Activated CD4-positive, alpha-beta T cell treated with anti-CD3 and anti-CD28 coated beads for 4 hours (primary cell): ENCODE measurements at places on chromosomes 5 and 9.

DNA sequence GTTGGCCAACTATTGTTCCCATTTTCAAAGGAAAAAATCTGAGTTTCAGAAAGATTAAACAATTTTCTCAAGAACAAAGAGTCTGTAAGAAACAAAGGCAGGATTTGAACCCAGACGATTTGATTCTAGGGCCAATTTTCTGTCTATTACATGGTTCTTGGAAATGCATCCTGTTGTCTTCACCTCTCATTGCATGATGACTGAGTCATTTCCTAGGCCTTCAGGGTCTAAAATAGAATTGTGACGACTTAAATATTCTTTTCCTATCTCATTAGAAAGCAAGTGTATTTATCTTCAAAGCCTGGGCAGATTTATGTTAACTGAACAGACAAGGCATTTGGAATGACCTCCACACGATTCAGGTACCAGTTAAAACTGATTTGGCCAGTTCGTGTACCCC, 512.9 kb downstream of the NTRK2 start:
- DNase-seq: no peak

DNA sequence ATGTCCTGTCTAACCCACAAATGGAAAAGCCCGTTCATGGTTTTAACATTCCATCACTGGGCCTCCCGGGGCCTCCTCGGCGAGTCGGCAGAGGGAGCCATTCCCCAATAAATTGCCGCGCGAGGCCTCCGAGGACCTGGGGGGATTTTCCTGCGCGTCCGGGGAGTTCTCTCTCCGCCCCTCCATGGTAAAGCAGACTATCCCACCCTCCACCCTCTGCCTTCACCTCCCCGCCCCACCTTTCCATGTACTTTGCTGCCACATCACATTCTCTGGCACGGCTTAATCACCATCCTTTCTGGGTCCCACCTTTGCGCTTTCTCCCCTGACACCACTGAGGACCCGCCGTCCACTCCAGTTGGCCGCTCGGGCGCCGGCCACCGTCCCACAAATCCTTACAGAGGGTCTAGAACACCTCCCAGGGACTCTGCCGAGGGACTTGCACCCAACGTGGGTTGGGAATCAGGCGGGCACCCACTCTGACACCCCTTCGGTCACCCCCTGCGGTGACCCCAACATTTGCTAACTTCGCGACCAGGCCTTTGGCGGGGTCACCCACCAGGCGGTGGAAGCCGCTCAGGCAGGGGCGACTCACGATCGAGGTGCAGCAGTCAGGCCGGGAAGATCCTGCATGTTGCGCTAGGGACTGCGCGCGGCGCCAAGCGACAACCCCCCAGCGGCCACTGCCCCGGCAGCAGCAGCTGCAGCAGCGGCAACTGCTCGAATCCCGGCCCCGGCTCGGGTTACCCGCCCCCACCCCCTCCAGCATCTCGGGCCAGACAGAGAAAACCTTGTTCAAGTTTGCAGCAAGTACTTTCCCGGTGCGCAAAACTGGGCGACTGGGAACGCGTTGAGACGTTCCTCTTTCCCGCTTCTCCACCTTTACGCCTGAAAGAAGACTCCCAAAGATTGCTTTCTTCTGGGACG, at the start of gene MEGF10:
Gene MEGF10 (plus strand): TSS at position 778 of the 927 bp plus-strand sequence. CDS start 40,513 bp downstream, outside the sequence.
- no peak for DNase-seq

DNA sequence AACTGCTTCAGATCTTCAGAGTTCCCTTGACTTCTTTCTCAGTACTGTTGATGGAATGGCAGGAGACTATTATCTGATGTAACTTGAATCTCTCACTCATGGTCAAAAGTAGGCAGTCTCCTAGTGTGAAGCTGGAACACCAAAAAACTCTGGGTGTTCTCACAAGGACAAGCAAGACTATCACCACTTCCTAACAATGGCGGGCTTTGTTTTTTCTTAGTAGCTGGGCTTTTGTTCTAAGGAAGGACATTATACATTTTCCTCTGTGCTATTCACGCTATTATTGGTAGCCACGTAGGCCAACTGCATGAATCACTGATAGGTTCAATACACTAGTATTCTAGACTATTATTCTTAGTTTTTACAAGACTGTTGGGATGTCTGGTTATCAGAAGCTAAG, 67.7 kb upstream of the ATG10 start:
- no peak for DNase-seq

DNA sequence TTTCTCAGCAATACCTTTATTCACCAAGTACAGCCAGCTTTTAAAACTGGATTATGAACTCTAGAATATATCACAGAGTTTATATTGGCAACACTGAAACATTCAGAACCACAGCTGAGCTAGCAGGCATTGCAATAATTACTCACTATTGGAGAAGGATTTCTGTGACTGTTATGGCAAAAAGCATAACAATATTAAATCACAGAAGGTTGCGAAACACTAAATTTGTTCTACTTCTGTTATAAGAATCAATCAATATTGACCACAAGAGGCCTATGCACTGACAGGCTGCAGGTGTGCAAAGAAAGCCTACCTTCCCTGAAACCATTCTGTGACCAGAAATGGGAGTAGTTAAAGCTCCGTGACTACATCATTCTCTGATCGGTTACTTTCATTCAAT, 59.2 kb downstream of the AP3B1 start:
- DNase-seq: no peak

DNA sequence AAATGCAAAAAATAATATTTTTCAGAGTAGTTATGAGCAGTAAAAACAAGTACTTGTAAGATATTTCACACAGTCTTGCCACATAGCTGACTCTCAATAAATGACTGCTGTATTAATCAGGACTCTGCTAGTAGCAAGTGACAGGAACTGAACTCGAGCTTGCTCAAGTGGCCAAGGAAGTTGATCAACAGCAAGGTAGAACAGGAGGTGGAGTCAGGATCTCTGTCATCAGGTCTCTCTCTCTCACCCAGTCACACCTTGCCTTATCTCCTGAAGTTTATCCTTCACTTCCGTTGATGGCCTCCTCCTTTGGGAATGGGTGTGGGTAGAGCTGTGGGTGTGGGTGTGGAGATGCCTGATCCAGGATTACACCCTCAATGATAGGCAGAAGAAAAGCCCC, 107.0 kb downstream of the GPBP1 start:
- DNase-seq: no peak

GRCh38 chr5:127256886-127257597, 33.6 kb upstream of the MEGF10 start:
- DNase-seq: no peak

GRCh38 chr5:74342948-74343682, 297.4 kb downstream of the ENC1 start:
- no peak for DNase-seq
